Astrocyte (in vitro differentiated cells and primary cell): ENCODE measurements at places on chromosomes 3 and 15.

DNA sequence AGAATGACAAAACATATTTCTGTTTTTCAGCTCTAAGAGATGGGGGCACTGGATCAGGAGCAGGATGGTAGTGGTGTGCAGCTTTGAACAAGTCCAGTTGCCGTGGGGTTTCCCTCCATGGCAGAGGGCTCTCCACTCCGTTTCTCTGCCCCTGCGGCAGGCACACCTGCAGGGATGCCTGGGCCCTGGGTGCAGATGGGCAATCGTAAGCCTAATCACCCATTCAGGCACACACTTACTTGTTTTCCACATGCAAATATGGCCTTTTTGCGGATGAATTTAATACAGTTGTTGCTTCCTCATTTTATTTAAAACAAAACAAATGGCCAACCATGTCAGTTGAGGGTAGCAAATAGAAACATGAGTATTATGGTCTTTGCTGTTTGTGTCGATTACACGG lies 85.1 kb downstream of the LPP start:
- no peak for DNase-seq

GRCh38 chr3:69865925-69866679 lies 126.8 kb downstream of the MITF start:
- DNase-seq: no peak

DNA sequence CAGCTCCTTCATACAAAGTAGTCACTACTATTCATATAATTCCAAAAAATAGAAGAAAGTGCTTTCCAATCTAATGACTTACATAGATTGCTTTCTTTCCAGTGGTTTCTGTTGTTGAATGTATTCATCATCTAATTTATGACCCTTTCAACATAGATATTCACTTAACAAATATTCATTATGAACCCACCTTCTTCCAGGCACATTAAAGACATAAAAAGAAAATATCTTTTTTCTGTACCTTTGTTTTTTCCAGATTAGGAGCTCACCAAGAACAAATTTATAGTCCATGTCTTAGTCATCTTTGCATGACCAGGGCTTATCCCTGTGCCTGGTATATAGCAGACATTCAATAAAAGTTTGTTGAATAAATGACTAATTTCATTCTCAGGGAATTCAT lies 32.4 kb upstream of the PDZRN3 start:
- DNase-seq: no peak

DNA sequence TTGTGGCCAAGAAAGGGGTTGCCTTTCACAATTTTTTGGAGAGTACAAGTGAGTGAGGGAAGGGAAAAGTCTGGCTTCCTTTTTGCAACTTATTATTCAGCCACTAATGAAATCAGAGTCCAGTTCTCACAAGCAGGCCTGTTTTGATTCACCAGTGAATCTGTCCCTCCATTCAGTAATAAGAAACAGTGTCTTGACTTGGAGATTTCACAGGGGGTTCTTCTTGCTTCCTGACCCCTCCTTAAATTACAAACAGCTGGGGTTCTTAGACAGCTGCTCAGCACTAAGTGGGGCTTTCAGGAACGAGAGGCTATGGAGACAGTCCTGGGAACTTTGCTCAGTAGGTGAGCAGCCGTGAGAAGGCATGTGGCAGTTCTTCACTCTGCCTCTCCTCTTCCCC lies 24.5 kb downstream of the SEMA3G start:
- DNase-seq: no peak

DNA sequence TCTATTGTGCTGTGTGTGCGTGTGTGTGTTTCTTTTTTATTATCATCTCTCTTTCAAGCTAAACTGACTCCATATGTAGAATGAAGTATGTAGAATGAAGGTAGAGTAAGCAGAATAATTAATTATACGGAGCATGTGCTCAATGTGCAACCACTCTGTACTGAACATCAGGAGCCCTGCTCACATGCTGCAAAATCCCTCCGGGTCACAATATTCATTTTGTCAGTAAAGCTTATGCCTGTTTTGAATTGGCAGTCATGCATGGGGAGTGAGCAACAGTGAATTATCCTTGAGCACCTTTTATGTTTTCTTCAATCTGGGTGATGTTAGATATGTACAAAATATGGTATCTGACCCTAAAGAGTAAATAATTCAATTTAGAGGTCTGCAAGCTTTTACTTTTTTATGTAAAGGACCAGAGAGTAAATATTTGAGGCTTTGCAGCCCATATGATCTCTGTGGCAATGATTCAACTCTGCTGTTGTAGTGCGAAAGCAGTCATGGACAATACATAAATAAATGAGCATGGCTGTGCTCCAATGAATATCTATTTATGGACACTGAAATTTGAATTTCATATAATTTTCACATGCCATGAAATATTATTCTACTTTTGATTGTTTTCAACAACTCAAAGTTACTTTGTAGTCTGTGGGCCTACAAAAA lies 199.9 kb downstream of the VGLL3 start:
- no peak for DNase-seq

DNA sequence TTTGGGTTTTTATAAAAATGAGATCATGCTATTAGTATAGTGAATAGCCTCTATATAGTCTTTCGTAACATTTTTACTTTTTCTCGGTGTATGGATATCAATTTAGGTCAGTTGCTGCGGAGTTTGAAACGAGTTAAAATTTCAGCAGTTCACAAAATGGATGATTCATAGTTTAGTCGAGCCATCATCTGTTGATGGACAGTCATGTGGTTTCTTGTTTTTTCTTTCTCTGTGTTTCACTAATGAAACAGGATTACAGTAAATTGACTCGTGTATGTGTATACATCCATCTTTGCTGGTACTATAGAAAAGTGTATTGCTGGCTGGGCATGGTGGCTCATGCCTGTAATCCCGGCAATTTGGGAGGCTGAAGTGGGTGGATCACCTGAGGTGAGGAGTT lies 106.8 kb downstream of the IGF1R start:
- peak; percentile 42 for DNase-seq

DNA sequence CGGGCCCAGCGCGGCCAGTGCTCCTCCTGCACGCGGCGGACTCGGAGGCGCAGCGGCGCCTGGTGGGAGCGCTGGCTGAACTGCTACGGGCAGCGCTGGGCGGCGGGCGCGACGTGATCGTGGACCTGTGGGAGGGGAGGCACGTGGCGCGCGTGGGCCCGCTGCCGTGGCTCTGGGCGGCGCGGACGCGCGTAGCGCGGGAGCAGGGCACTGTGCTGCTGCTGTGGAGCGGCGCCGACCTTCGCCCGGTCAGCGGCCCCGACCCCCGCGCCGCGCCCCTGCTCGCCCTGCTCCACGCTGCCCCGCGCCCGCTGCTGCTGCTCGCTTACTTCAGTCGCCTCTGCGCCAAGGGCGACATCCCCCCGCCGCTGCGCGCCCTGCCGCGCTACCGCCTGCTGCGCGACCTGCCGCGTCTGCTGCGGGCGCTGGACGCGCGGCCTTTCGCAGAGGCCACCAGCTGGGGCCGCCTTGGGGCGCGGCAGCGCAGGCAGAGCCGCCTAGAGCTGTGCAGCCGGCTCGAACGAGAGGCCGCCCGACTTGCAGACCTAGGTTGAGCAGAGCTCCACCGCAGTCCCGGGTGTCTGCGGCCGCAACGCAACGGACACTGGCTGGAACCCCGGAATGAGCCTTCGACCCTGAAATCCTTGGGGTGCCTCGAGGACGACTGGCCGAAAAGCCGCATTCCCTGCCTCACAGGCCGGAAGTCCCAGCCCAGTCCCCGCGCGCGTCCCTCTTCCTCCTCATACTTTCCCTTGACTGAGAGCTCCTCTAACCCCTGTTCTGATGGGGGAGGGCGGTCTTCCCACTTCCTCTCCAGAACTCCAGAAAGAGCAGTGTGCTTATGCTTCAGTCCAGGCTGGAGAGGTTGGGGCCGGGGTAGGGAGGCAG lies 1.4 kb upstream of the IL17RC start:
- DNase-seq: peak; percentile 41

- DNase-seq: peak; percentile 52
These were observed 3.8 kb upstream of the LOXL1 start for GRCh38 chr15:73922186-73923151.

GRCh38 chr3:71705681-71706080 lies 19.5 kb downstream of the EIF4E3 start:
- no peak for DNase-seq

GRCh38 chr3:170689893-170690660 lies 104.2 kb upstream of the SLC7A14 start:
- DNase-seq: no peak

DNA sequence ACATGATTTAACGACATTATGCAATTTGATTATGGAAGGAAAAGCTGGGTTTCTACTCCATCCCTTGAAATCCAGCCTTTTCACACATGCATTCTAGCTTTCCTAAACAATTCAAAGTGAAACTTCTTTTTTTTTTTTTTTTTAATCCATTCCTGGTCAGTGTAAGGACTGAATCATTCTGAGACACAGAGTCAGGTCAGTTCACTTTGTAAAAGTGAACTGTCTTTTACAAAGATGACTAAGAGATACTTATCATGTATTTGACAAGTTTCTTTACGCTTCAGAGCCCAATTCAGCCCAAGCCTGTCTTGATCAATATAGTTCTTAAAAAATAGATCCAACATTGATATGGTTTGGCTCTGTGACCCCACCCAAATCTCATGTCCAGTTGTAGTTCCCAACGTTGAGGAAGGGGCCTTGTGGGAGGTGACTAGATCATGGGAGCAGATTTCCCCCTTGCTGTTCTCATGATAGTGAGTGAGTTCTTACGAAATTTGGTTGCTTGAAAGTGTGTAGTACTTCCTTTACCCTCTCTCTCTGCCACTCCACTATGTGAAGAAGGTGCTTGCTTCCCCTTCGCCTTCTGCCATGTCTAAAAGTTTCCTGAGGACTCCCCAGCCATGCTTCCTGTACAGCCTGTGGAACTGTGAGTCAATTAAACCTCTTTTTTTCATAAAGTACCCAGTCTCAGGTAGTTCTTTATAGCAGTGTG lies 345.6 kb upstream of the THBS1 start:
- DNase-seq: peak; percentile 62

DNA sequence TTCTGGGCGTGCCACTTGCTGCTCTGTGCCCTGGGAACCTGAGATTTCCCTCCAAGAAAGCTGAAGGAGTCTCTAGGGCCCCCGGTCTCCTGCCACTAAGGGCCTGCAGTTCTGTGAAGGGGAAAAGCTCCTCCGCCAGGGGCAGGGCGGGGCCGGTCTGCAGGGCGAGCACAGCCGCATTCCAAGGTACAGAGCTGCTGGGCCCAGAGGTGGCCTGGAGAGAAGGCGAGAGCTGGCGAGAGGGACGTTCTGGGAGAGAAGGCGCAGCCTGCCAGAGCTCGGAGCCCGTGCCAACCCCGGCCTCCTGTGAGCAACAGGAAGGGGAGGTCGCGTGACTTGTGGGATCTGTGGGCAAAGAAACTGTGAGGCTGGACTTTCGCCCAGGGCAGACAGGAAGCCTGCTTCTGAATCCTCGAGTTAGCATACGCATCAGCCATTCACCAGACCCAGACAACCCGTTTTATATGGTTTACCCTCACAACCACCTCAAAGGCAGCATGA lies 500.4 kb downstream of the SHQ1 start:
- DNase-seq: peak; percentile 92

DNA sequence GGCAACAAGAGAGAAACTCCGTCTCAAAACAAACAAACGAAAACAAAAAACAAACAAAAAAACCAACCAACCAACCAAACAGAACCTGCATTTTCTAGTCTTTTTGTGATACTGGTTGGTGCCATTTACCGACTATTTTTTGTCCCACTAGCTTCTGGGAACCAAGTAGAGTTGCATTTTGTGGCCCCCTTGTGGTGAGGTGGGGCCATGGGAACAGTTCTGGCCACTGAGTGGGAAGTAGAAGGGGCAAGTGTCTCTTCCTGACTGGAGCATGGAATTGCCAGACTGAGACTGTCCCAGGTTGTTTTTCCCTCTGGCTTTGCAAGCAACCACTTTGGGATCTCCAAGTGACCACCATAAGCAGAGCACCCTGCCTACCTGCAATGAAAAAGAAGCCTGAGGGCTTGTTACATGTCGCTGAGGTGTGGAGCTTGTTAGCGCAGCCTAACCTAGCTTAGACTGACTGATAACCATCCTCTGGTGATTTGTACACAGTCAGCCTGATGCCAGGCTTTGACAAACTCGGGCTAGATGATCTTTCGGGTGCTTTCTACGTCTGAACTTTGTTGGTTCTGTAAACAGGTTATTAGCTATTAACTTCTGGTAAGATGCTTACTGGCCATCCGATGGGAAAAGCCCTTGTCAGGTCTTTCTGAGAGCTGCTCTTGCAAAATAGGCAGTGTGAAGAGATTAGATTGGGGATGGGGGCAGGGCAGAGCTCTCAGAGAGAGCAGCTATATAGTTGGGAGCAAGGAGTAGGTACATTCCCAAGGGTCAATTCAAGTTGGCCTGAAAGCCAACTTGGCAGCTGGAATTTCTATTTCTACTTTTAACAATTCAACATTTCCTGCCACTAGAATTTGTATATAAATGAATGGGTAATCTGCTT lies 172.2 kb downstream of the SSR3 start:
- DNase-seq: no peak

DNA sequence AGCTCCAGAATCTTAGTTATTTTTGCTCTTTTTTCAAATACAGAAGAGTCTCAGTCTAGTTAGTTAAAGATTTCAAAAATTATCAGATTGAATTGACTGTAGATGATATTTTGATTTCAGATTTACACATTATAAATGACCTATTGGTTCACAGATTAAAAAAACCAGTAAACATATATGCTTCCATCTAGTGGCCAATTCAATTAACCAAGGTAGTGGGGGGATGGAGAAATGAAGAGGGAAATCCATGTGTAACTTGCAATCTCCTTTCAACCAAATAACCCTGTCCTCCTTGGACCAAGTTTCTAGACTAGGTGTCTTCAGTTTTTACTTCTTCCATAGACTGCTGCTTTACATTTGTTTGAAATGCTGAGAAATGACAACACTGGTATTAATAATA lies 789.8 kb downstream of the ROBO1 start:
- no peak for DNase-seq

DNA sequence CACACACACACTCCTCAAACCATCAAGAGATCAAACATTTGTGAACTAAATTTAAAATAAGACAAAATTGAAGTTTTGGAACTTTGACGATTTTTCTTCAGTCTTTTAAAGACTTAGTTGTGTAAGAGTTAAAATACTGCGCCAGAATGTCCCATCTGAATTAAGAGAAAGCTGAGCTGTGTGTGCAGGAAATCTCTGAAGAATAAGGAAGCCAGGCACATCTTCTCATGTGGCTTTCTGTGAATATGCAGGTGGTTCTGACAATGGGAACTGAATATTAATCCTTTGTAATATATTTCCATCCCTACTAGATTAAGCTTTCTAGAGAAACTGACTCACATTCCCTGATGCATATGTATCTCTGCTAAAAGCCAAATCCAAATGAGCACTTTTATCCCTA lies 60.1 kb upstream of the ICE2 start:
- no peak for DNase-seq

DNA sequence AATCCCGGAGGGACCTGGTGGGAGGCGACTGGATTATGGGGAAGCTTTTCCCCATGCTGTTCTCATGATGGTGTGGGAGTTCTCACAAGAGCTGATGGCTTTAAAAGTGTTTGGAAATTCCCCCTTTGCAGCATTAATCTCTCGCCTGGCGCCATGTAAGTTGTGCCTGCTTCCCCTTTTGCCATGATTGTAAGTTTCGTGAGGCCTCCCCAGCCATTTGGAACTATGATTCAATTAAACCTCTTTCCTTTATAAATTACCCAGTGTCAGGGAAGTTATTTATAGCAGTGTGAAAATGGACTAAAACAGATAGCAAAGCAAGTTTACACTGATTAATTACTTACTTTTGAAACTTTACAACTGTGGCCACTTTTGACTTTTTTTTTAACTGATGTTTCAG lies 10.6 kb upstream of the U2SURP start:
- DNase-seq: no peak

GRCh38 chr15:52144656-52145178 lies 32.1 kb upstream of the BCL2L10 start:
- peak; percentile 73 for DNase-seq
